ENCODE measurements at places on chromosomes 7 and 10.

DNA sequence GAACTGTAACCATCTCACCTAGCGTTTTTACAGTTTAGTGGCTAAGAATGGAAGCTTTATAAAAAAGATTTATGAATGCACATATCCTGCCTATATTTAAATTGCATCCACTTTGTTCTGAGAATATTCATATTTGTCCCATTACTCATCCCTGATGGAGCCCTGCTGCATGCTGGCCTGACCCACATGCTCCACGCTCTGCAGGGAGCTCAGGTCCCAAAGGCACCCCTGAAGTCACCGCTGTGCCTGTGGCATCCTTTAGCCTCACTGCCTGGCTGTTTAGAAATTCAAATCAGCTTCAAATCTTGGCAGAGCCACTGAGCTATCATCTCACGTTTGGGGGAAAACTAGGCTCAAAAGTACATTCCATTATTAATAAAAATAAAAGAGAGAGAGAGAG, 24.4 kb downstream of the C10orf90 start:
- DNase-seq = no peak

- no peak for DNase-seq
These were observed 71.5 kb downstream of the AGMO start for GRCh38 chr7:15490291-15490690.

- no peak for DNase-seq
These were observed 317.5 kb downstream of the SFMBT2 start for GRCh38 chr10:7093368-7093767.

GRCh38 chr10:13938950-13939349, 352.2 kb downstream of the PRPF18 start:
- DNase-seq = no peak

DNA sequence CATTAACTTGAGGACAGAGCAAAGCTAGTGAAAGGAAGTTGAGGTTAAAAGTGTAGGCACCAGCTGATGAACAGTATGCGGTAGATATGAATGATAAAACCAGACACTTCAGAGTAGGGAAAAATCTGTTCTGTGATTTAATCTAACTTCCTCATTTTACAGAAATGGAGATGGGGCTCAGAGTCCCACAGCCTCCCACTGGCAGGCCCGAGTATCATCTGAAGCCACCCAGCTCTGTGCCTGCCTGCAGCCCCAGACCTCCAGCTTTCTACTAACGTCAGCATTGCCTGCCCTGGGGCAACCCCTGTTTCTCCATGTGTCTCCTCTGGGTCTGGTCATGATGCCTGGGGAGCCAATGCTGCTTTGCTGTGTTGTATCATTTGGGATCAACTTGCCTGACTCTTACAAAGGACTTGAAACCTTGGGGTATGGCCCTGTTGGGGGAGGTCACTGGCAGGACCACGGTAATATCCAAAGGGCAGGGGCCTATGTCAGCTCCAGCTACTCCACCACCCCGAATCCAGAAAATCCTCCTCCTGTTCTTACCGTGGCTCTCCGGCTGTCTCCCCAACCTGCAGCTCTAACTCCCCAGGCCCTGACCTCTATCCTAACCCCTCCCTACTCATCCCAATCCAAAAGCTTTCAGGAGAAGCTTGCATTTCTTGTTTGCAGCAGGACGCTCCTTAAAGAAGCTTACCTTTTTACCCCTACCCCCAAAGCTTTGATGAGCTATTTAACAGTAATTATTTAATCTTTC, 56.2 kb upstream of the NPY start:
- no peak for DNase-seq

DNA sequence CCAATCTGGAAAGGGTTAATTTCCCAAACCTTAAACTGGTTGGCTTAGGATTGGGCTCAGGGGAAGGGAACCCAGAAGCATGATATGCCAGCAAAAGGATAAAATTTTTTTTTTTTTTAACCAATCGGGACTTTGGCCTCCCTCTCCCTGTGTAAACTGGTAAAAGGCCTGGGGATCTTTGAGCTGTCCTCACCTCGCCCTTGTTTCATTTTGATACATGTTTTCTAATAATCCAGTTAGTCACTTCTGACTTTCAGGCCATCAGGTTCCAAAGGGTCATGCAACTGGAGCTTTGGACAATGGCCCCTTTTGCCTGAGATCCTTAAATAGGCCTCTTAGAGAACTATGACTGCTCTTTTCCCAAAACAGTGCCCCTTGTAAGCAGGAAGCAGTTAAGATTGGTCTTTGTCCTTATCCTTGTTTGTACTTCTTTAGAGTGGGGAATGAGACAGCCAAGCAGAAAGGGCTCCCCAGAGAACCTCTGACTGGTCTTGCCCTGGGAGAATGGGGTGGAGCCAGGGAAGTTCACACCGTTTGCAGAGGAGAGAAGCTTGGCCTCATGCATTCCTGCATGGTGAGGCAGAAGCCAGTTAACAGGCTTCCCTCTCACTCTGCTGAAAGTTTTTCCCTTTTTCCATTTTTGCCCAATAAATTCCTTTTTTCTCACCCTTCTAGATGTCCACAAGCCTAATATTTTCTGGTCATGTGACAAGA, 424.2 kb upstream of the CNTNAP2 start:
- no peak for DNase-seq

DNA sequence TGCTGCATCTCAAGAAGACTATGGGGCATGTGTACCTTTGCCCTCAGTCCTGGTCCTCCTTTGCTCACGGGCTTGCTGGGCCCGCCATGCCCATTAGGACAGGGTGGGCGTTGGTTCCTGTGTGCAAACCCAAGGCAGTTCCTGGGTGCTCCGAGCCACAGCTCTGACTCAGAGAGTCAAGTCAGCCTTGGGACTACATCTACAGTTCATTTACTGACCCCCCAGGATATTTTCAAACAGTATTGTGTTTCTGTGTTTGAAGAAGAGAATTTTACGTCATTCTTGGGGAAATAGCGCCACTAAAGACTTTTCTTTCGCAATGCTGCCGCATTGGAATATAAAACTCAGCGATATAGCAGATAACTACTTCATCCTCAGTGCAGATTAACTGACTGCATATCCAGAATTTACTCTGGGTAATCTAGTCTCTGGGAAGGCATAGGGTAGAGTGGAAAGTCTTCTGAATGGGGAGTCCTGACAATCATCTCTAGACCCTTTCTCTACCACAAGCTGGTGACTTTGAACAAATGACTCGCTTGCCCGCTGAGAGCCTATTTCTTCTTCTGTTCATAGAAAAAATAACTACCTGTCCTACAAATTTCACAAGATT, 638.9 kb upstream of the FZD8 start:
- DNase-seq = no peak

- no peak for DNase-seq
These were observed 101.6 kb downstream of the DYNC2I1 start for GRCh38 chr7:158957921-158958491.

- peak; percentile 11 for DNase-seq
These were observed 127.6 kb upstream of the SLC26A5 start for GRCh38 chr7:103573479-103574058.

DNA sequence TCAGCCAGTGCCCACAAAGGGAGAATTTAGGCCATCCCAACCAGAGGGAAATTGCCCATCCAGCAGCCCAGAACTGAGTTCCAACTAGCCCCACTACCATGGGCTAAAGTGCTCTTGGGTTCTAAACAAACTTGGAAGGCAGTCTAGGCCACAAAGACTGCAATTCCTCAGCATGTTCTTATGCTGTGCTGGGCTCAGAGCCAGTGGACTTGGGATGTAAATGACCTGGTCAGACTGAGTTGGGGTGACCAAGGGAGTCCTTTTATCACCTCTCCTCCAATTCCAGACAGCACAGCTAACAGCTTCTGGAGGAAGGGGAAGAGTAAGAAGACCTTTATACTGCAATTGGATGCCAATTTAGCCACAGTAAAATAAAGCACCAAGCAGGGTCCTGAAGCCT, 607.2 kb upstream of the KCND2 start:
- no peak for DNase-seq

- DNase-seq = no peak
These were observed 4.8 kb downstream of the GPR146 start for GRCh38 chr7:1049006-1049741.

GRCh38 chr7:68238204-68238805, 1241.7 kb downstream of the TYW1 start:
- no peak for DNase-seq

DNA sequence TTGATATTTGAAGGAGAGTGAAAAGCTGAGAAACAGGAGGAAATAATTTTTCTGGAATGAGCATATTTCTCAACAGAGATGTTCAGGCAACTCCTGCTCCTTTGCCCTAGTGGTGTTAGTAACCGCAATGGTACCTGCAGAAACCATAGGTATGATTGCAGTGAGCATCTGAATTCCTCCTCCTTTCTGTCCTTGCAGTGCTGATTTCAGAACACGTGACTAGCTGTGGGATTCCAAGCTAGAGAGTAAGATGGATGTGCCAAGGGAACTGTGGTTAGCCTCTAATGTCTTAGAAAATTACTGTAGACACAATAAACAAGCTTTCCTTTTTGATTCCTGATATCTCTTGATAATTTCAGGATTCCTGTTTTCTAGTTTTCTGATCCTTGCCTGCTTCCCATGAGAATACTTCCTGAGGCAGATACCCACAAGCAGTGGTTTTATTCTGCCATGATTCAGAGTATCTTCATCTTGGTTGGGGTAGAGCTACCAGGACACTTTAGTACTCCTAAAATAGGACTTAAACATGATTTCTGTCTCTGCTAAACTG, 27.5 kb downstream of the LRGUK start:
- DNase-seq = no peak

DNA sequence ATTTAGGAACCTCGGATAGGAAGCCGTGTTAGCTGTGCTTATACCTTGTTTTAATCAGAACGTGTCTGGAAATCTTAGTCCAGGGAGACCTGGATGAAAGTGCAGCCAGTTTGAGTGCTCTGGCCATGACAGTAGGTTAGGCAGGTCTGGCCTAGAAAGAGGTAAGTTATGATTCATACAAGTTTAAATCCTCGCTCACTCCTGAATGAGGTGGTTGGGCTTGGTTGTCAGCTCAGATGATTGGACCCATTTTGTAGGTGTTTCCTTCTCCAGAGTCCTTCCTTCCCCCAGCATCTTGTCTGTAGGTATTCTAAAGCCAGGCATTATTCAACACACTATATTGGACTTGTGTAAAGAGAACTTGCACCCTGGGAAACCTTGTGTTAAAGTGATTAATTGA, 561.9 kb upstream of the GALNT17 start:
- no peak for DNase-seq

GRCh38 chr10:125991392-125991791, 95.0 kb downstream of the FANK1 start:
- DNase-seq = no peak

GRCh38 chr7:3260401-3260715, 40.7 kb upstream of the SDK1 start:
- DNase-seq = no peak

DNA sequence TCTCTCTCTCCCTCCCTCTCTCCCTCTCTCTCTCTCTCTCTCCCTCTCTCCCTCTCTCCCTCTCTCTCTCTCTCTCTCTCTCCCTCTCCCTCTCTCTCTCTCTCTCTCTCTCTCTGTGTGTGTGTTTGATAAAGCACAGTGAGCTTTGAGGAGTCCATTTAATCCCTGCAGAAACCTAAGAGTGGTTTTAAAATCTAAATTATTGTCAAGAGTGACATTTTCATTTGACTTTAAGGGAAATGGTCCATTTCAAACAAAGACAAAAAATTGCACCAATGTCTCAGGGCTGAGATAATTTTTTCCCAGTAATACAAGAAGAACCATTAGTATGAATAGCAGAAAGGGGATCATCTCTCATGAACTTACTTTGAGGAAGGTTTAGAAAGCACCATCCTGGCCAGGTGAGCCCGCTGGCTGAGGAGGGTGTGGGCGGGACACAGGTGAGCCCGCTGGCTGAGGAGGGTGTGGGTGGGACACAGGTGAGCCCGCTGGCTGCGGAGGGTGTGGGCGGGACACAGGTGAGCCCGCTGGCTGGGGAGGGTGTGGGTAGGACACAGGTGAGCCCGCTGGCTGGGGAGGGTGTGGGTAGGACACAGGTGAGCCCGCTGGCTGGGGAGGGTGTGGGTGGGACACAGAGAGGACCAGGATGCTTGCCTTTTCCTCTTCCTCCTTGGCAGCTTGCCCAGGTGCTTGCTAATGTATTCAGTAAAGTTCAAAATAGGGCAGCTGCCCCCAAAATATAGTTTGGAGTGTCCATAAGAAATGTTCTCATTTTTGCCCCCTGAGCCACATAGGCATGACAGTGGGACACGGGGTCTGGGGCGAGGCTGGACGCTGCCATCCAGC, 125.0 kb downstream of the DNAJB6 start:
- DNase-seq = no peak

DNA sequence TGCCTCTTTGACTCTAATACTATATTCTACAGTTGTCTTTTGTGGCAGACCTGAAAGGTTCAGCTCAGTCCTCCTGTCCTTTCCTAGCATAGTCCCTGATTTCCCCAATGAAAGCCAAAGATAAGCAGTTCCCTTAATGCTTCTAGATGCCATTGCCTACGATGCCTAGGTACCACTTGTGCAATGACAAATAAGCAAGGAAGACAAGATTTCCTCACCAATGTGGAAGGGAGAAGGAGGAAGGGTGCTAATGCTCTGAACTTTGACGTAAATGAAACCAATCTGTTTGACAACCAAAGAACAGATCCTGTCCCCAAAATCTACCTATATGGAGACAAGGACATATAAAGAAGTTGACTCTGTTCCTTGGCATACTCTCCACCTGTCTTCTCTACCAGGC, 393.3 kb downstream of the KCNMA1 start:
- DNase-seq = no peak

- no peak for DNase-seq
These were observed 164.9 kb upstream of the RNF32 start for GRCh38 chr7:156475666-156476065.

DNA sequence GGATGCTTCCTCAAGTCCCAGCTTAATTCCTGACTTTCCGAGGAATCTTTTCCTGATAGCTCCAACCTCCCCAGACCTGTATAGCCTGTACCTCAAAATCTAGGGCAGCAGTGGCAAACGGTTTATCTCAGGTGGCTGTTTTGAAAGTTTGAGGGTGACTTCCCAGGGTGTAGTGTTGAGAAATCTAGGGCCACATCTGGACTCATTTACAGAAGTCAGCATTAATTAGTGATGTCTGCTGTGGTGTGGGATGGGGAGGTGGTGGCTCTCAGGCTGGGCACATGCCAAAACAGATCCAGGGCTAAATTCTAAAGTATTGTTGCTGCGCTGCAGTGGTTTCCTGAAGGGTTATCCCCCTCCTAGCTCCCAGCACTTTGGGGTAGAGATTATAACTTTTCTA, 38.0 kb downstream of the UNC5B start:
- no peak for DNase-seq

DNA sequence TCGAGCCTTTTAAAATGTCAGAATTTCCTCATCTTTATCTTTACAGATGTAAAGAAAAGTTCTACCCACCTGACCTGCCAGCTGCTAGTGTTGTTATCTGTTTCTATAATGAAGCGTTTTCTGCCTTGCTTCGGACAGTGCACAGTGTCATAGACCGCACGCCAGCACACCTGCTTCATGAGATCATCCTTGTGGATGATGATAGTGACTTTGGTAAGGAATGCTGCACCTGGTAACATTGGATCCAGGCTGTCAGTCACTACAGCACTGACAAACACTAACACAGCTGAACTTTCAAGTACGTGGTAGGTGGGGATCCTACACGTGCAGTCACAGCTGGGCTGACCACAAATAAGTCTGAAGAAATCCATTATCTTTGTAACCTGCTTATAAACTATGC, 77.6 kb downstream of the GALNT11 start:
- DNase-seq = no peak

Data from NCI-H2107 (cell line).